ENCODE measurements at places on chromosomes 5 and 9.

DNA sequence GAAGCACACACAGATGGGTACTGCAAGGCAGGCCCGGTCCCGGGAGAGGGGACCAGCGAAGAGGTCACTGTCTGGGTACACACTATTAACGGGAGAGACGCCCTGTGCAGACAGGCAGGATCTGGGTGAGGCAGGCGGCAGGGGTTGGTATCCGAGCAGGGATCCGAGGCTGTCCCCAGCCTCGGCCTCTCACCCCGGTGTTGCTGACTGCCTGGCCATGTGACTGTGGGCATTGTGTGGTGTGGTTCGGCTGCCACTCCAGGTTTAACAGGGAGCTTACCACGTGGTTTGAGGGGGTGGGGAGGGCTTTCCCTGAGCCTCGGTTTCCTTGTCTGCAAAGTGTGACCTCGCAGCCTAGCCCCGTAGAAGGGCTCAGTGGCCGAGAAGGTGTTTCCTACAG, 11.1 kb upstream of the RALGDS start:
- DNase-seq = no peak

DNA sequence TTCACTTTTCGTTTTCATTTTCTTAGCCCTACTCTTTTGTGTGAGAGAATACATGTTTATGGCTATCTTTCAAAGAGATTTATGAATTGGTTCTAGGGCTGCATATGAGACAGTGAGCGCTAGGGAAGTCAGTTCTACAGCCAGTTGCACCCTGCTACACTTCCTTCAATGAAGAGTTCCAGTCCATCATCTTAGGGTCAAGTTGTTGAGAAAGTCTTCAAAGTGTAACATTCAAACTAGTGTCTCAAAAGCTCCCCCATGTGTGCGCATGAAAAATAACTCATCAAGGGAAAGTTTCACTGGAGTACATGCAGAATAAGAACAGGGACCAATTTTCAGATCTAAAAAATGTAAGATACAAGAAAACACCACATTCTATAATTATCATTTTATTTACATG, 317.2 kb downstream of the DEPDC1B start:
- DNase-seq = no peak

DNA sequence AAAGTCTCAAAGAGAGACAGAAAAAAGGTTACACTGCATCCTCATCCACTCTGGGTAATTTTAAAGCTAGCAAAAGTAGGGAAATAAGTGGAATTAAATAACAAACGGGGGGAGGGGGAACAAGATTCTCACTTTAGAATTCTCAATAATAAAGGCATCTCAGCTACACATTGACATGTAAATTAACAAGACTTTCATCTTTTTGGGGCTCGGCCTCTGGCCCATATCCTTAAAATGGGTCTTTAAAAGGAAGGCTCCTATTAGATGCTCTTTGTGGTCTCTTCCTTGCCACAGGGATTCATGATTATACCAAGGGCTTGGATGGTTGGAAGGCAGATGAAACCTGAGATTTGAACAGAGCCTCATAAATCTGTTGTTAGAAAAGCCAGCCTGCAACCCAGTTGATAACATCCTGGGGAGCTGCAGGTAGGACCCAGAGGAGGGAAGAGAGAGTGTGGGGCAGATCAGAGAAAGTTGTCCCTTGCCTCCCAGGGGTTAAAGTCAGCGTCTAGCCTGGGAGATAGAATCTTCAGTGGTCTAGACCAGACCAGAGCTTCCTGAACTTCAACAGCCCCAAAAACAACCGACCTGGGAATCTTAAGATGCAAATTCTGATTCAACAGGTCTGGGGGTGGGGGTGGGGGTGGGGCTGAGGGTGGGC, 135.9 kb downstream of the GCNT1 start:
- DNase-seq = no peak

GRCh38 chr9:122371846-122372245, 1.0 kb downstream of the PTGS1 start:
- DNase-seq = no peak

GRCh38 chr5:177548495-177548894, 5.9 kb downstream of the FAM193B start:
- no peak for DNase-seq

DNA sequence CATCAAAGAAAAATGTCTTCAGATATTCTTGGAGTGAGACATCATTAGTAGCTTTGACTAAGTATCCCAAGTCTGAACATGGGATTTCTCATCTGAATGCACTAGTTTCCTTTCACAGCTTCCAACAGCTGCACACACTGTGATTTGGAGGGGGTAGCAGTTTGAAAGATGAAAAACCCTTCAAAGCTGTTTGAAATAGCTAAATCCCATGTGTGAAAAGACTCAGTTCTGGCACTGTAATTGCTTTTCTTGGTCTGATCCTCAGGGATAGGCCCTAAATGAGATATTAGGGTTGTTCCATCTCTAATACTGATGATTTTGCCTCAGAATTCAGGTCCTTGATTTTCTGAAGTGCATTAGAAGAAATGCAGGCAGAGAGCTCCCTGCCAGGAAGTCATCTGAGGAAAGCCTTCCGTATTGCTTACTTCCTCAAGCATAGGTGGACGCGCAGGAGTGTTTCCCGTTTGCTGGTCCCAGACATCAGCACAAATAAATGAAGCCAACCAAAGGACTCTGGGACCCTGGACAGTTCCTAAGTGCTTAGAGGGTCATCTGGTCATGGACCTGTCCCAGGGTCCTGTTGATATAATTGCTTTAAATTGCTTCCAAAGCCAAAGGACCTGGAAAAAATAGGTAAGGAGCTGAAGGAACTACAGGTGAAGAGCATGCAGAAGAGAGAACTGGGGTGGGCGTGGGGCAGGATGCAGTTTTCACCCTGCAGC, 25.6 kb upstream of the FRMPD1 start:
- DNase-seq = no peak

- no peak for DNase-seq
These were observed 49.2 kb downstream of the MYO10 start for GRCh38 chr5:16886793-16887345.

GRCh38 chr9:88738709-88739108, 203.7 kb downstream of the NXNL2 start:
- DNase-seq = no peak

DNA sequence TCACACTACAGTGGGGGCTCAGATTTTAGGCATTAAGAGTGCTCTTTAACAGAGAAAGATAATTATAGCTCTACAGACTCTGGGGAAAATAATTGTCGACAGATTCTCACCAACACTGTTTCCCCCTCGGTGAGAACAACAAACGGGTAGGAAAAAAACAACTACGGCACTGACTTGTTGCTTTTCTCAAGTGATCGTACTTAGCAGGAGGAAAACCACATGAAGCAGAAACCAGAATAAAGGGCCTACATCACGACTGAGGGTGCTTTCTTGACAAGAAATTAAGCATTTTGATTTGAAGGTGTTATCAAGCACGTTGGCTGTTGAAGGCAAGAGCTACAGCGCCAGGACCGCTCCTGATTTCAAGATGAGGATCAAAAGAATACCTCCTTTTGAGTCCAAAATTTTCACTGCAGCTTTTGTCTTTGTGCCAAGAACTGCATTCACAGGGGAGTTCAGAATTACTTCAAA, 27.2 kb upstream of the CER1 start:
- peak; percentile 34 for DNase-seq

- DNase-seq = no peak
These were observed 692.0 kb upstream of the DMAC1 start for GRCh38 chr9:8491563-8491962.

DNA sequence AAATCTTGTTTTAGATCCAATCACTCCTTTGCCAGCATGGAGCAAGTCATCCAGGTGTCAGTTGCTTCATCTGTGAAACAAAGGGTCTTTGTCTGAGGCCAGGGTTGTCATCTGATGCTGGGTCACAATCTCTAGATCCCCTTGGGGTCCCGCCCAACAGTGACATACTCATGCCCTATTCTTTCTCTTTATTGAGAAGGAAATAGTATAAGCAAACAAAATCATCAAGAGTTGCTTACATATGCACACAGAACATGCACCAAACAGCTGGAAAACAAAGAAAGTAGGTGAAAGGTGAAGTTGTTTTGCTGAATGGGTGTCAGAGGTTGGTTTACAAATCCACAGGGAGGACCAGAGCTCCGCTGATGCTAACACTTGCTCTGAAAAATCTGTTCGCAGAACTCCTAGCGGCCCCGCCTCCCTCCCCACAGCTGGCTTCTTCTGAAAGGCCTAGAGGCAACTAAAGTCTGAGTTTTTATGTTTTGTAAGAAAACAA, 106.1 kb upstream of the SLC44A1 start:
- DNase-seq = no peak

DNA sequence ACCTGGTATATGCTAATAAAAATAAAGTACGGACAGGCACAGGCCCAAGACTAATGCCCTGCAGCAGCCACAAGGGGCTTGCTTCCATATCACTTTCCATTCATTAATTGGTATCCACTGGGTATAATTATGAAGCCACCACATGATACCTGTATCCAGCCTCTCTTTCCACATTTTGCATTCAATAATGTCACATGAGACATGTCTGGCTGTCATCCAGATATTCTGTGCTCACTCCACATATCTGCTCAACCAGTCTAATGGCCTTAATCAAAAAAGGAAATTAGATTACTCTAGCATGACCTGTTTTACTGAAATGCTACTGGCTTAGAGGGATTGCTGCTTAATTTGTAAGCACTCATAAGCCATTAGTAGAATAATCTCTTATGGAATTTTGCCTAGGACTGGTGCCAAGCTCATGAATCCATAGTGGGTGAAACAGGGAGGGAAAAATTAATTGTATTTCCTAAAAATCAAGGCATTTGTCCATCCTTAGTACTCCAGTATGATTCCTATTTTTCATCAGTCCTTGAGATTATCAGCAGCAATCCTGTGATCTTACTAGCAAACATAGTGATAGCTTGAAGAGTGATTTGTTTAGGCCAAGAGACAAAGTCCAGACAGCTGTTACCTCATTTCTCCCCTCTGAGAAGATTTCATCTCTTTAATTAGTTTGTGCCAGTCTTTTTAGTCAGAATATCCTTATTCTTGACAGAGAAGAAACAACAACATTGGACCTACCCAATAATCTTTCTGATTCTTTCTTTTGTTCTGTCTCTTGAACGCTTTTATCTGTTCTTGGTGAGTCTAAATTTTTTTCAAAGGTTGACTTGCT, 119.2 kb upstream of the ABCA1 start:
- no peak for DNase-seq

DNA sequence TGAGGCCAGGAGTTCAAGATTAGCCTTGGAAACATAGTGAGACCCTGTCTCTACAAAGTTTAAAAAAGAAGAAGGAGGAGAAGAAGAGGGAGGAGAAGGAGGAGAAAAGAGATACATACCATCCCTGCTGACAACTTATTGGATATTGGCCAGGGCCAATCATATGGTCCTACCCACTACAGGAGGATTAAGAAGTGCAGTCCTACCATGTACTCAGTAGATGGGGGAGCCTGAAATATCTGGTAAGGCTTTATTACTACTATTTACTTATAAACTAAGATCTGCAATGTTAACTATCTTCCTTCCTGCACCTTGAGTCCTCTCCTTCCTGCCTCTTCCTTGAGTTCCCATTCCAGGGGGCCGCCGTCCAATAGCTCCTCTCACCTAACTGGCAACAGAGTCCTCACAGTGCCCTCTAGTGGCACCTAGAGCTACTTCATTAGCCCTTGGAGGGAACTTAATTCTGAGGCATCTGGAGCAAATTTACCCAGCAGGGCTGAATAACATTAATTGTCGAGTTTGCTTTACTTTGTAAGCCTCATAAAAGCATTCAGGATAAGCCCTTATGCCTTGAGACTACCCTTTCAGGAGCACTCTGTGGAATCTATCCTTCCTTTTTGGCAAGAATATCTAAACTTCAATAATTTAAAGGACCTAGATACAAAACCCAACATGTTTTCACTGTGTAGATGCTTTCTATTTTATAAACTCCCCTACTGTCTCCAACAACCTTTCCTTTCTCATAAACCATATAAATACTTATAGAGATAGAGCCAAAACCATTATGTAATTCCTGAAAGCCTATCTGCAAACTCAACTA, 39.1 kb upstream of the RANBP6 start:
- peak; percentile 48 for DNase-seq

- peak; percentile 6 for DNase-seq
These were observed 89.8 kb downstream of the SLC1A3 start for GRCh38 chr5:36696059-36696673.

- DNase-seq = no peak
These were observed 5.3 kb upstream of the DAB2IP start for GRCh38 chr9:121645853-121646807.

GRCh38 chr9:6183227-6183551, 32.4 kb upstream of the IL33 start:
- no peak for DNase-seq

- no peak for DNase-seq
These were observed 182.8 kb downstream of the SEMA5A start for GRCh38 chr5:9363026-9363425.

GRCh38 chr9:89969881-89970639, 365.2 kb downstream of the GADD45G start:
- DNase-seq = no peak

GRCh38 chr9:128728298-128728697, 4.4 kb upstream of the ZDHHC12 start:
- no peak for DNase-seq

DNA sequence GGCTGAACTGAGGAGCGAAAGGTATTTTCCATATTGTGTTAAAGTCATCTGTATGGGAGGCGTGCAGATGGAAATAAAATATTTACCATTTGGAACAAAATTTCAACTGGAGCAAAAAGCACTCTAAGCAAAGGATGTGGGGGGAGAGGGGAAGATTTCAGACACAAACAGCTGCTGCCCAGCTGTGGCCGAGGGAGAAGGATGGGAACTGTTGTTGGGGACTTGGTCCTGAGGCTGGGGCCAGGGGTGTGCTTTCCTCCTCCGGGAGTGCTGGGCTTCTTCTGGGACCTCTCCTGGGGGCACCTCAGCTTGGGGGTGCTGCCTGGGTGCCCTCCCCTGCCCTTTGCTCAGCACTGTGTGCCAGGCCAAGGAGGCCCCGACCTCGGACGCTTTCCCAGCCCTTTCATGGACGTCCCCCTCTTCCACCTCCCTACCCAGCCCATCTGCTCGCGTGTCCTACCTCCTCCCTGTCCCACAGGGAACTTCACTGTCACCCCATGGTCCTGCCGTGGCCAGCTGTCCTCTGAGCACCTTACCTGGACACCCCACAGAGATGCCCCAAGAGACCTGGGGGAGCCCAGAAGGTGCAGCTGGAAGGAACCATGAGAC, 101.9 kb upstream of the COL5A1 start:
- no peak for DNase-seq

DNA sequence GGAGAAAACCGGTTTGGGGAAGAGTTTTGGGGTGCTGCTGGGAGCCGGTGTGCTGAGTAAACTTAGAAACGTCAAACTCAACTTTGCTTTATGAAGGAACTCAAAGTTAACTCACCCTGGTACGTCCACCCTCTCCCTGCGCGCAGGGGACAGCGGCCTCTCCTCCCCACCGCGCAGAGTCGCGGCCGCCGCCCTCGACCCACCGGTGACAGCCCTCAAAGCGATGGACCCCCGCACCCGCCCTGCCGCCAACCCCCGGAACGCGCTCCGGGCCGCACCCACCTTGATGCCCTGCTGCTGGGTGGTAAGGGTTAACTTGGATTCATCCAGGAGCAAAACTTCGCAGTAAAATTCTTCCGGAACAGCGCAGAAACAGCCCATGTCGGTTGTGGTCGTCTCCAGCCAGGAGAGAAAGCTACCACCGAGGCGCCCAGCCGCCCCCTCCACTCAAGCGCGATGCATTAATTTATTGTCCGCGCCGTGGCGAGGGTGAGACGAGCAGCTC, 366 bp downstream of the EPB41L4A start:
- DNase-seq = no peak
